ENCODE measurements at places on chromosomes 5 and 9.

- DNase-seq = no peak
Observed at GRCh38 chr5:133367071-133367786, 245.1 kb downstream of the FSTL4 start.

- no peak for DNase-seq
Observed at GRCh38 chr5:136205061-136205702, 12.2 kb upstream of the SMIM32 start.

GRCh38 chr5:172768573-172769341, 2.2 kb downstream of the DUSP1 start:
- no peak for DNase-seq

- no peak for DNase-seq
Observed at GRCh38 chr5:35683466-35683865, 65.8 kb downstream of the SPEF2 start.

GRCh38 chr5:35698047-35698808, 80.6 kb downstream of the SPEF2 start:
- DNase-seq = no peak

DNA sequence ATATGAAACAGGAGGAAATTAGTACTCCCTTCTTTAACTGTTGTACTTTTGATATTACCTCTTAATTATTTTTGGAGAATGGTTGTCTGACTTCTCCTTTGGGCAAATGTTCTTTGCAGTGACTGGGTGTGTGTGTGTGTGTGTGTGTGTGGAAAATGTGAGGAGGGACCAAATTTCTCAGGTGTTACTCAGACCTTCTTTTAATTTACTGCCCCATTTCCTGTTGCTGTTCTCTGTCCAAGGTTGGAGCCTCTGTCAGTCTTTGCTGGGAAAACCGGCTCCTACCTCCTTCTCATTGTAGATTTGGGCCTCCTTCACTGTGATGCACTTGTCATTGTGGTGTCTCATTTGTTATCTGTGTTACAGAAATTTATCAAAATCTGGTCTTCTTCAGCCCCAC, 68.4 kb downstream of the PBX3 start:
- DNase-seq = no peak

DNA sequence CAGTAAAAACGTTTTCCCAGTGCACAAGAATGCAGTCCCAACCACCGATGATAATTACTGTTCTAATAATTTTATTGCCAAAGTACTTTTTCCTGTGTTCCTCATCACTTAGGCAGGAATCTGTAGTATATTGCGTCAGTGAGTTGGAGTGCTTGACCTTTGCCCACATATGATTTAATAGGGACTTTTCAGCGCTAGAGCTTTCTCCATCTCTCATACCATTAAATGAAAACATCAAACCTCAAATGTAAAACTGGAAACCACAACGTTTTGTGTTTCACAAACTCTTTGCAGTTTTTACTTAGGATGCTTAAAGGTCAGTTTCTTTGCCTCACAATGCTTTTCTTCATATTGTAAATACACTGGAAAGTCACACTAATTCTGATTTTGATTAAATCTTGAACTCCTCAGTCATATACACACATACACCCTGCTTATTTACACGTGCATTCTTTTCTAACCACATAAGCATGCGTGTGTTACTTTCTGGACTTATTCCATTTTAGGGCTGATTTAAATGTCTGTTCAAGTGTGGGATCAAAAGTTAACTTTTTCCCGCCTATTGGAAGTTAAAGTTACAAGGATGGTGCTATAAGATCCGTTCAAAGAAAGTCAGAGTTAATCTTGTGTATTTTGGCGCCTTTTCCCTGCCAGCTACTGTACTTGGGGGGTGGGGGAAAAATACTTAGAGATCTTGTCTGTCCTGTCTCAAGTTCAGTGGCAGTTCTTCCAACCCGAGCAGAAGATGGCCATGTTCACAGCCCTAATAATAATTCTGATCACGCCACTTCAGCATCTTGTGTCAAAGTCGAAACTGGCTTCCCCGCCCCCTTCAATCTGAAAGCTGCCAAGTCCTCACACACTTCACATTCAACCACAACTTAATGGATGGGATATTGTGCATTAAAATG, 6.6 kb upstream of the NFIB start:
- DNase-seq = no peak

DNA sequence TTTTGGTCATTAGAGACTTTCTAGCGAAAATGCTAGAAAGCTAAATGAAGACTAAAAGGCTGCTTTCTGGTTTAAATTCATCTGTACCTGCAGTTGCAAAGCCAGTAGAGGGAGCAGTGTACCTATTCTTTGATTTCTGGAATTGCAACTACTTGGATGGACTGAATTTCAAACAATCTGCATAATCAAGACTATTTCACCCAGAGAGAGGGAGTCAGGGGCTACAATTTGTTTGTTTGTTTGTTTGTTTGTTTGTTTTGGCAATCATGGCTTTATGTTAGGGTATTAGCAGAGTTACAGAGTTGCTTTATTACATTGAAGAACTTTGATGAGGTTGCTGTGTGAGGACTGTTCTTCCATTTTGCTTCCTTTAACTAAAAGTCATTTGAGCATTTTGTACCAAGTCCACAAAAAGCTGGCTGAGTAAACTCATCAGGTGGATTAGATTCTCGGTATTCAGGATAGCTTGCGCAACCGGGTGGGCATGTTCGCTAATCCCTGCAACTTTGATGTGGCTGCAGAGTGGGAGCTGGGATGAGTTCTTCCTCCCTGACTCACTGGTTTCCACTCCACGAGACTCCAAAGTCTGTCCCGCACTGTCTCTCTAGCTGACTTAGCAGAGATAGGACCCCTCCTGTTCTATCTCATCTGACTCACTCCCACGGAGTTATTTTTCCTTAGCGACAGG, 80.0 kb upstream of the TUT7 start:
- DNase-seq = no peak

- DNase-seq = no peak
Observed at GRCh38 chr9:116360989-116361388, 207.4 kb downstream of the PAPPA start.

DNA sequence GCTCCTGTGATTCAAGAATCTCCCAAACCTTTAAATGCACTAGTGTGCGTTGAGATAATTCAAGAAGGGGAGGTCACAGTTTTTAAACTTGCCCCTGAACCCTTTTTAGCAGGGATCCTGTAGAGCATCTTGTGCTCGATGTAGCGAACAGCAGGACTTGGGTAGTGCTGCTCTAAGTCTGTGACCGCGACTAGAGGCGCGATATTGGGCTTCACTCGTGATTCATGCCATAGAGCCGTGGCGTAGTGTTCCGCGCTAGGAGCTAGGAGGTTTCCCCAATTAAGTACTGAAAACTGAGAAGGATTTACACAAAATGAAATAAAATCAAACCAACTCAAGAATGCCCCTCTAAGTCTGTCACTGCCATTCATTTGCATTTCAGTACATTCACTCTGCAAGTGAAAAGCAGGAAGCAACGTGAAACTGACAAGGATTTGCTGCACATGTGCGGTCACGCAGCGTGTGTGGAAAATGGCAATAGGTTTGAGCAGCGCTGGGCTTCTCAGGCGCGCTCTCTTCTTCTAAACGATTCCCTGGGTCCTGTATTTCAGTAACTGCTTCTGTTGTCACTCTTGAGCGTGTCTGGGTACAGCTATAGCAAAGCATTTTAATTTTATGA, 1135.9 kb upstream of the WWC1 start:
- DNase-seq = no peak

GRCh38 chr9:1495282-1496030, 445.3 kb downstream of the DMRT2 start:
- DNase-seq = no peak

DNA sequence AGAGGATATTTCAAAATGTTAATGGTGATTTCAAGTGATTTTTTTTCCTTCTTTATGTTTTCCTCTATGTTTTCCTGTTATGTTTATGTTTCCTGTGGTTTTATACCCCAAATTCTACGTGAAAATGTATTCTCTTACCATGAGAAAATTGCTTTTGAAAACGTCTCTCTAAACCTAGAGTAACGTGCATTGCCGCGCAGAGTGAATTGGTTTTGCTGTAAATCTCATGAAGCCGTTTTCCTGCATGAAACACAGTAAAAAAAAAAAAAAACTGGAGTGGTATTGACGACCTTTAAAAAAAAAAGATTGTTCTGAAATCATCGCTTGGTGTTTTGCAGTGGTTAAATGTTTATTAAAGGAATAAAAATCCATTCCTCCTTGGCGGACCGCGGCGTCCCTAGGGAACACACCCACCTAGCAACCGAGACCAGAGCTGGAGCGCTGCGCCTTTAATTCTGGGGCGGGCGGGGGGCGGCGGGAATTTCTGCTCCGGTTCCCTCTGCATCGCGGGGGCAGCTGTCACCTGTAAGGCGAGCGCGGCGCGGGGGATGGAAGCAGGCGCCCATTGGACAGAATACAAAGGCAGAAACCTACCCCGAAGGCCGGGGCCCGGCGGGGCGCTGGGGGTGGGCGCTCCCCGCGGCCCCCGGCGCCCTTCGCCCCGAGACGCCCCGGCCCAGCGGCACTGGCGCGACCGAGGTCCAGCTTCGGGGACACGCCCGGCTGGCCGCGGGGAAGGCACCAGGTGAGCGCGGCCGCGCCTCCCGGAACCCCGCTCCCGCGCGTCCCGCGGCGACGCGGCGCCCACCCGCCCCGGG, at the start of gene SOWAHA:
TSS of gene SOWAHA (plus strand) at position 522 of the 818 bp plus-strand sequence. CDS start 320 bp downstream, outside the sequence.
- no peak for DNase-seq

- no peak for DNase-seq
Observed at GRCh38 chr5:1349246-1349645, 4.3 kb upstream of the CLPTM1L start.

- DNase-seq = no peak
Observed at GRCh38 chr5:58076483-58077257, 383.2 kb downstream of the PLK2 start.

DNA sequence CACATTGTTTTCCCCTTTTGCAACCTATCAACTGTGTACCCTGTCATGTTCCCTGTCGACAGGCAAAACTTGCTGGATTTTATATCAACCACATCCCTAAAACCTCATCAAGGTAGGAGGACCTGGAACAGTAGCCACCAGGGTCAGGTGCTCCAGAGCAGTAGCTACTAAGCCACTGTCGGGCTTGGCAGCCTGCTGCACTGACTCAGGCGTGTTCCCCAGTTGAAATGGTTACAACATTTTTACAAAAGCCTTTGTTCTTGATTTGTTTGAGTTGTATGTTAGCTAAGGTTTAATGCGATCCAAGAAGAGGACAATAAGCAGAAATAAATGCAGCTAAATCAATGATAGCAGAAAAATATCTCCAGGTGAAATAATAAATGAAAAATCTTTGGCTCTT, 407.4 kb upstream of the TLE4 start:
- DNase-seq = no peak

GRCh38 chr5:43619911-43620310, 16.9 kb downstream of the NNT start:
- DNase-seq = no peak

DNA sequence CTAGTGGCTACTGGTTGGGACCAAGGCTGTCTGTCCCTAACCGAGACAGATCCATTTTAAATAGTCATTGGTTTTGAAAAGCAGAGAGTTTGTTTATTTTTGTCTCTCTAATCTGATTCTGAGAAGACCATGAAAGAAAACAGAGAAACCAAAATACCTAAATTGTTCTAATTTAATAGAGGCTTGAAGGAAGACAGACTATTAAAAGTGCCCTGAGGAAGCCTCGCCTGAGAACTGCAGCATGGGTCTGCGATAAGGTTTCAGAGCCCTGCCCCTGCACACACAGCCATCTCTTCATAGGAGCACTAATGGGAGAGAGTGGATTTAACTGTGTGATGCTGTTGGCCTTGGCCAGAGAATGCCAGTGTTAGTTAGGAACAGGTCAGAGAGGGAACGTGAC, 175.5 kb upstream of the SV2C start:
- no peak for DNase-seq

- no peak for DNase-seq
Observed at GRCh38 chr5:77945874-77946273, 169.7 kb upstream of the TBCA start.

DNA sequence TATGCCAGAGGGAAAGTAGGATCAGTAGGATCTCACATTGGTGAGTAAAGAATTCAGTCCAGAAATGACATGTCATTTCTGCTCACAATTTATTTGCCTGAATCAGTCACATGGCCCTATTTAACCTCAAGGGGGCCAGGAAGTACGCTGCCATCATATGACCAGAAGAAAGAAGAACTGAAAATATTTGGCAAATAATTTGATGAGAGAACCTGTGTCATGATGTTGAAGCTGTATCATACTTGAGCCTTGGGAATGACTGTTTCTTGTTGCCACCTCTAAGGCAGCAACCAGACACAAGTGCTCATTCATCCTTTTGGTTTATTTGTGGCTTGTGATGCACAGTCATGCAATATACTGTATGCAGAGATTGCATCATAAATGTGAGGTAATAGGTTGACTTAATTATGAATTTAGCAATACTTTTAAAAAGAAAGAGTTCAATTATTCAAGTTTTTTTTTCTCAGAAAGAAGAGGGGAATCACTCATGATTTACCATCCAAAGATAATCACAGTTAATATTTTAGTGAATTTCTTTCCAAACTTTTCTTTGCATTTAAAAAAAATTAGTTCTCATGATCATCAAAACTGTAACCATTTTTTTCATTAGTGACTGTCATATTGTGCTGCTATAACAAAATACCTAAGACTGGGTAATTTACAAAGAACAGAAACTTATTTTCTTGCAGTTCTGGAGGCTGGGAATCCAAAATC, 8.2 kb upstream of the ZFYVE16 start:
- no peak for DNase-seq

DNA sequence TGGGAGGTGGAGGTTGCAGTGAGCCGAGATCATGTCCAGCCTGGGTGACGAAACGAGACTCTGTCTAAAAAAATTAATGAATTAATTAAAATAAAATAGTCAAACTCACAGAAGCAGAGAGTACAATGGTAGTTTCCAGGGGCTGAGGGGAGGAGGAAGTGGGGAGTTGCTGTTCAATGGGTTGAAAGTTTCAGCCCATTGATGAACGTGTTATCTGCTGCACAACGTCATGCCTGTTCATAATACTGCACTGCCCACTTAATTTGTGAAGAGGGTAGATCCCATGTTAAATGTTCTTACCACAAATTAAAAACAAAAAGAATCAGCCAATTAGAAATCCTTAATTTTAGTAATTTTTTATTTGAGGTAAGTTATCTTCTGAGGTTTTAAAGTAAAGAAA, 16.4 kb upstream of the RUFY1 start:
- DNase-seq = no peak

GRCh38 chr5:98492258-98492657, 281.2 kb upstream of the RGMB start:
- no peak for DNase-seq

- no peak for DNase-seq
Observed at GRCh38 chr9:129154866-129155477, 23.1 kb downstream of the IER5L start.

Data from osteocyte (in vitro differentiated cells).